Muscle of arm (tissue), 14 donors: ENCODE measurements at places on chromosomes 1 and 21.

DNA sequence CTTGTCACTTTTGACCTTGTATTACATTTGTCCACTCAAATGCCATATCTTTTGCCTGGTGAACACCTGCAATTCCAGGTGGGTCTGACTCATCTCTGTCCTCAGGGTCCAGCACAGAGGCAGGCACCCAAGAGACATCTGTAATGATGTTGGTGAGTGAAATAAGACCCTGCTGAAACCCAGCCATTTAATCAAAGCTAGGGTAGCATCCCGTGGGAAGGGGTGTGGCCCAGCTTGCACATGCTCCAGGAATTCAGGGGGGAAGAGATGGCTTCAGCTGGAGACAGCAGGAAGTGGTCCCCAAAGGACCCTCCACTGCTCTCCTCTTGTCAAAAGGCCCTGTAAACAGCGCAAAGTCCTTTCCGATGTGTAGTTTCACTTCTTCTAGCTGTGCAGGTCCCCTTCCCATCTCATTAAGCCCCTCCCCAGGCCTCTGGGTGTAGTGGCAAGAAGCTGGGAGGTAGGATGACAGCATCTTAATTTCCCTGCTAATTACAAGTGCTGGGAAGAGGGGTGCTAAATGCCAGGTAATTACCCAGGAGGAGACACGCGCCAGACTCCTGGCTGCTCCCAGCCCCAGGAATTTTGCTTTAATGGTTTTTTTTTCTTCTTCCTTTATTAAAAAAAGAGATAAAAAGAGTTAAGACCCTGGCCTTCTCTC lies 54.4 kb upstream of the TRABD2B start:
- no peak for DNase-seq

GRCh38 chr1:200128081-200128480 lies 100.6 kb downstream of the NR5A2 start:
- DNase-seq, result no peak

DNA sequence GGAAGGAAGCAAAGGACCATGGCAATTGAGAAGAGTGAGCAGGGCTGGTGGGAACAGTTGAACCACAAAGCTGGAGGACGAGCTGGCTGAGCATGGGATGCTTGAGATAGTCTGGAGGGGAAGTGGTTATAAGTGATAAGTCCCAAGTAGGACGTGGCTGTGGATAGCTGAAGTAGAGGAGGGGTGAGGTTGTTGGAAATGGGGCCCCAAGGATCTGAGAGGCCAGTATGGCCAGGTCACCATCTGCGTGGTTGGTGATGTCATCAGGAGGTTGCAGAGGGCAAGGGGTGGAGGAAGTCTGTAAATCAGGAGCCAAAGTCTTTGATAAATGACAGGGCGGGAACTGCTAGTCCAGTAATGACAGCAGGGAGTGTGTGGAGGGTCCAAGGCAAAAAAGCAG lies 11.0 kb upstream of the REN start:
- DNase-seq, result no peak

DNA sequence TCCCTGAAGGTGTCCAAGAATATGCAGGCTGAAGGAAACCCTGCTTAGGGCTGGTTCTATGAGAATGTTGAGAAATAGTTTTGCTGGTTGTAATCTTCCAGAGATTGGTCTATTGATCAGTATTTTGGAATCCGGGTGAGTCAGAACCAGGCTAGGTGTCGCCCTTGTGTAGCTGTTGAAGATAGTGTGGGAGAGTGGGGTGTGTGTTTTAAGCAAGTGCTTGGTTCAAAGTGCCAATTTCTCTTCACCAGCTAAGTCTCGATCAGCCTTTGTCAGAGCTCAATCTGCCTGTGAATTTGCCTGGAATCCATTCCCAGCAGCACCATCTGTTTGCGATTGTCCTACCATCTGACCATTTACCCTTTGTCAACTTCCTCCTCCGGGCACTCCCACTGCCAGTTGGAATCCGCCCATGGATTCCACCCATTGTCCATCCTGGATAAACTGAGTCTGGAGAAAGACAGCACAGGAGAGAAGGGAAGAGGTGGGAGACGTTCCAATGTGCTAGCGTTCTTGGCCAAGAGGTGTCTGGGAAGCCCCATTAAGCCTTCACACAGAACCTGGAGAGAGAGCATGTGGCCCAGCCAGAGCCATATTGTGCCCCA lies 59.4 kb upstream of the CYP2J2 start:
- DNase-seq, result no peak

DNA sequence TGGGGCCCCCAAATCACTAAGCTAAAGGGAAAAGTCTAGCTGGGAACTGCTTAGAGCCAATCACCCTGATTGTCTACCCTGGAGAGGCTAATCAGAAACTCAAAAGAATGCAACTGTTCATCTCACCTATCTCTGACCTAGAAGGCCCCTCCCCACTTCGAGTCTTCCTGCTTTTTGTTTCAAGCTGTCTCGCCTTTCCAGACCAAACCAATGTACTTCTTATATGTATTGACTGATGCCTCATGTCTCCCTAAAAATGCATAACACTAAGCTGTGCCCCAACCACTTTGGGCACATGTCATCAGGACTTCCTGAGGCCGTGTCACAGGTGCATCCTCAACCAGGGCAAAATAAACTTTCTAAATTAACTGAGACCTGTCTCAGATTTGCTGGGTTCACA lies 209.5 kb downstream of the APP start:
- no peak for DNase-seq

DNA sequence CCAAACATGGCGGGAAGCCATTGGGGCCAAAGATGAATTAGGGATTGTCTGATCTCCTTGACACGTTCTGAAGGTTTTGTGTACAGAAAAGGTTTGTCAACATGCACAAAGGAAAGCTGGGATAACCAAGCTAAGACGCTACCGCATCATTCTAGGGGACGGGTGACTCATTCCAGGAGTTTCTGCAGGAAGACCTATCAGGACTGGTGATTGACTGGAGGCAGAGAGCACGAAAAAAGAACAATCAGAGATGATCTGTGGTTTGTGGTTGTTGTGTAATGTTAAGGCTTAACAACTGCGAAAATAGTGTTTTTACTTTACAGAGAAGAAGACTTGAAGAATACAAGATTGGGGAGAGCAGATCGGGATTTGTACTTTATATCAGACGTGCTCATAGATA lies 22.2 kb upstream of the ERG start:
- DNase-seq, result no peak

DNA sequence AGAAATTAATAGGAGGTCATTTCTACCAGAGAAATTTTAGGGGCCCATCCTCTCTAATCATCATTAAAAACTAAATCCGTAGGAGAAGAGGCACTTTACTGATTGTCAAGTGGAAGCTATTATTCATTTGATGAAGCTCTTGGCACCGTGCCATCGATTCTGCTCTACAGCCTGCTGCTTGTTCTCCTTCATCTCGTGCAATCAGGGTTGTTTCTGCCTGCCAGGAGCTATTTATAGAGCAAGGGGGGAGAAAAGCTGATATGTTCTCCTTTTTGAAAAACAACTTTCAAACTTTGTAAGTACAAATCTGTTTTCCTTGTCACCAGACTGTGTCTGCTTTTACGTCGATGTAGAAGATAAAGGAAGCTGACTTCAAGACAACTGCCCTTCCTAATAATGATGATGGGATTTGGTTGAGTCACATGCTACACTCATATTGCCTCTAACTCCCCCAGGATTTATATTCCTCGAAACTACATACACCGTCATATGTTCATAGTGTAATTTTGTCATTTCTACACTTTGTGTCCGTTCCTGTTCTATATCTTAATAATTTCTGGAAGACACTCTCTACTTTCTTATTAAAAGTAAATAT lies 169.6 kb upstream of the LHX8 start:
- peak; percentile 12 for DNase-seq

DNA sequence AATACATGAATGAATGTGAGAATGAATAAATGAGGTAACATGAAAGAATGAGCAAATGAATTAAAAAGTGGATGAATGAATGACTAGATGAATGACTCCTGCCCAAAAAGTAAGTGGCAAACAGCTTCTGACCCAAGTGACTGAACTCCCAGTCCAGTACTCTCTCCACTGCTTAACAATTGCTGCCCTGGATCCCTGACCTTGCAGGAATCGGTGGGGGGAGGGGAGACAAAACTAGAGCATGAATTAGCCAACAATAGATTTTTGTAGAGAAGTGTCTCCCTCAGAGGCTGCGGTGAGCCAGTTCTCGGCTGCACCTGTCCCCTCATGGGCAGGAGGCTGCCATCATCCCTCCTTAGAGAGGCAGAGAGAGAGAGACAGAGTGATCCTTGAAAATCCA lies 5.9 kb upstream of the GRIK3 start:
- no peak for DNase-seq

DNA sequence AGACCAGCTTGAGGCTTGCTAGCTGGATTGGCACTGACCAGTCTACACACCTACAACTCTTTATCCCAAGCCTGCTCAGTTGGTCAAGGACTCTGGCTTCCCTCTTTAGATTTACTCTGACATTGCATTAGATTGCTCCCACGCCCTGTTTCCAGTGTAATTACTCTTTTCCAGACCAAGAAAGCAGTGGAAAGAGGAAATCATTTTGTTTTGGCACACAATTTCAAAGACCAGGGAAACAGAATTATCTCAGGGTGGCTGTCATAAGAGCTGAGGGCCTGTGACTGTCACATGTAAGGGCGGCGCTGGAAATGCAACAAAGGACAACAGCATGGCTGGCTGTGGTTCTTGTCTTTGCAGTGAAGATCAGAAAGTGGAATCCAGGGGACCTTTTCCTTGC lies 302.7 kb downstream of the HHAT start:
- DNase-seq, result no peak

- DNase-seq, result no peak
These were observed 100.0 kb downstream of the SLC25A24 start for GRCh38 chr1:108100148-108100547.

GRCh38 chr21:43206231-43207042 lies 37.6 kb downstream of the CRYAA start:
- no peak for DNase-seq

GRCh38 chr1:239912471-239912870 lies 179.2 kb upstream of the FMN2 start:
- DNase-seq, result no peak

DNA sequence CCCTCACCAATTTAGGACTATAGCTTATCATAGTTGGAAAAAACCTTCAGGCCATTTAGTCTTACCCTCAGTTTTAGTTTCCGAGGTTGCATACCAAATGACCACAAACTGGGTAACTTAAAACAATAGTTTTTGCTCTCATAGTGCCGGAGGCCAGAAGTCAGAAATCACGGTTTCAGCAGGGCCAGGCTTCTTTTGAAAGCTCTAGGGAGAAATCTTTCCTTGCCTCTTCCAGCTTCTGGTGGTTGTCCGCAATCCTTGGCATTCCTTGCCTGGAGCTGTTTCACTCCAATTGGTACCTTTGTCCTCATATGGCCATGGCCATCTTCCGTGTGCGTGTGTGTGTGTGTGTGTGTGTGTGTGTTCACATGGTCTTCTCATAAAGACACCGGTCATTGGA lies 12.4 kb upstream of the PLXNA2 start:
- no peak for DNase-seq

GRCh38 chr1:40915581-40915980 lies 53.4 kb upstream of the CITED4 start:
- no peak for DNase-seq

- DNase-seq, result peak; percentile 61
These were observed 1.7 kb downstream of the PRRX1 start for GRCh38 chr1:170665629-170666028.

GRCh38 chr21:34781526-34781925 lies 112.7 kb downstream of the CLIC6 start:
- no peak for DNase-seq

DNA sequence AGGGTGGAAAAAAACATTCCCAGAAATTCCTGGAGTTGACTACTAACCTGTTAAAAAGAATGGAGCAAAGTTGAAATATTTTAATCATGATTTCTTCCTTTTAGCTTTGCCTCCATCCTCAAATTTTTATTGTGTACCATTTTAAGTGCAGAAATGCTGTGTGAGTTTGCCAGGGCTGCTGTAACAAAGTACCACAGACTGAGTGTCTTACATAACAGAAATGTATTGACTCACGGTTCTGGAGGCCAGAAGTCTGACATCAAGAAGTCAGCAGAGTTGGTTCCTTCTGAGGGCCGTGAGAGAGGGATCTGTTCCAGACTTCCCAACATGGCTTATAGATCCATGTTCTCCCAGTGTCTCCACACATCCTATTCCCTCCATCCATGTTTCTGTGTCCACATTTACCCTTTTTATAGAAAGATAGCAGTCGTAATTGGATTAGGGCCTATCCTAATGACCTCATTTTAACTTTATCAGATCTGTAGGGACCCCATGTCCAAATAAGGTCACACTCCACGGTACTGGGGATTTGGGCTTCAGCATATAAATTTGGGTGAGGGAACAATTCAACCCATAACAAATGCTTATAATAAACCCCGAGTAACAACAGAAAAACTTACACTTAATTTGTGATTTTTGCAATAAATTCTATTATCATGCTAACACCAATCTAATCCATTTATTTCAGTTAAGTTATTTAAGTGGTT lies 12.7 kb downstream of the SNX7 start:
- DNase-seq, result no peak

- DNase-seq, result no peak
These were observed 9.4 kb upstream of the GNL2 start for GRCh38 chr1:37605061-37605650.

- no peak for DNase-seq
These were observed 1.5 kb downstream of the TMEM240 start for GRCh38 chr1:1538989-1539309.

GRCh38 chr1:103218821-103219220 lies 110.5 kb upstream of the COL11A1 start:
- no peak for DNase-seq

DNA sequence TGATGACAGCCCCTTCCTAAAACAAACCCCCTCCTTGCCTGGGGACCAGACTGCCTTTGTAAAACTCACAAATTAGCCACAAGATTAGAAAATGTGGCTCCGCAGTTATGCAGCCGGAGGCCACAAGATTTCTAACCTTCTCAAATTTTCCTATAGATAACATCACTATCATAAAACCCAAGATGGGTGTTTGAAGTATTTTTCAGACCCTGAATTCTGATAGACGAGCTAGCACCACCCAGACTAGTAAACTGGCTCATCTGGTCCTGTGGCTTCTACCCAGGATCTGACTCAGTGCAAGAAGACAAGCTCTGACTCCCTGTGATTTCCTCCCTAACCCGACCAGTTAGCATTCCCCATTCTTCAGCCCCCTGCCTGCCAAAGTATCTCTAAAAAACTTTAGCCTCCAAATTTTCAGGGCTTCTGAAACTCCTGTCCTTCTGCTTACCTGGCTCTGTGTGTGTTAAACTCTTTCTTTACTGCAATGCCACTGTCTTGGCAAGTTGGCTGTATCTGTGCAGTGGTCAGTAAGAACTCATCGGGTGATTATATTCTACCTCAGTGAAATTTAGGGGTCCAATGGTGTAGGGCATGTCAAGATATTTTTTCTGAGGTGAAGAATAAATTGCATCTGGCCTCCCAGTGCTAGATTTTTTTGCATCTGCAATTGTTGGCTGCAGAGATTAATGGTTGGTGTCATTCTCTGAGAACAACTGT lies 102.1 kb downstream of the S1PR1 start:
- no peak for DNase-seq
